ENCODE measurements at places on chromosomes 4 and X.

GRCh38 chrX:41189156-41189555 lies 103.9 kb downstream of the USP9X start:
- DNase-seq: no peak

GRCh38 chrX:110836451-110836850 lies 40.8 kb upstream of the CHRDL1 start:
- no peak for DNase-seq

DNA sequence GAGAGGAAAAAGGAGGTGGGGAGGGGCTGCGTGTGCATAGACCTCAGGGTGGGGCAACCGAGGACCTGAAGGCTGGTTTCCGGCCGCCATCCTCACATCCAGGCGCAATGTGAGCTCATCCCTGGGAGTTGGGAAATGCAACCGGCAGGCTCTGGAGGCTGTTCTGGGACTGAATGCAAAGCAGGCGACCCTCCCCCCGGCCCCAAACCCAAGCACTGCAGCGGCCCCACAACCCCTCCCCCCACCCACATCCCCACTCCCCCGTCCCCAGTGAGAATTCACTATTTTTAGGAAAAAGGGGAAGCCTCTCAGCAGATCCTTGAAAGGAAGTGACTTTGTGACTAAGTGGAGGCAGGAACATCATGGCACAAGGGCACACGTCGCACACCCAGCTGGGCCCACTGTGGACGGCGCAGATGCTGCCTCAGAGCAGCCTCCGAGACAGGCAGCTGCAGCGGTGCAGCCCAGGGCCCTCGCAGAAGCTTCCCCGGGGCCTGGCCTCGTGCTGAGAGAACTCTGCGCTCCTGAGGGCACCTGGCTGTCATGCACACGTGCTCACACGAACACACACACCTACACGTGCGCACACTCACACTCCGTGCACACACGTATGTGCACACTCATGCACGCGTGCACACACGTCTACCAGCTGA lies 1.3 kb upstream of the PDE6B start:
- DNase-seq: no peak

- no peak for DNase-seq
Measured at GRCh38 chrX:134716620-134717012, 58.3 kb upstream of the PLAC1 start.

DNA sequence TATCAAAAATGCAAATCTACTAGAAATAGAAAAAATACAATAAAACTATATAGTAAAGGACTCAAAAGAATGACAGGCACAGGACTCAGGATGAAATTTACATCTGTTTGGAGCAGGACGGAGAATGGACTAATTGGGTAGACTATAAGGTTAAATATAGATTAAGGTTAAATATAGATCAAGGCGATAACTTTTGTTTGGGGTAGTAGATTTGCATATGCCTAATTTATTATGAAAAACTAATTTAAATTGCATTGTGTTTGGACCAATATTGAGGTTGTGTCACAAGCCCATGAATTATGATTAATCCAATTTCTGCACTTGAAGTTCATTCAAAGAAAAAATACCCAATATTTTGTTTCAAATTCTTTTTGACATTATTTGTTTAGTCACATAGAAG lies 31.0 kb downstream of the MTHFD2L start:
- DNase-seq: no peak

- DNase-seq: no peak
Measured at GRCh38 chr4:8341691-8342090, 72.1 kb downstream of the HTRA3 start.

- no peak for DNase-seq
Measured at GRCh38 chr4:188428935-188429334, 289.7 kb downstream of the TRIML1 start.

- DNase-seq: no peak
Measured at GRCh38 chr4:108360754-108361445, 192.2 kb upstream of the LEF1 start.

GRCh38 chrX:150361070-150361776 lies 1.9 kb upstream of the MAMLD1 start:
- peak; percentile 62 for DNase-seq

DNA sequence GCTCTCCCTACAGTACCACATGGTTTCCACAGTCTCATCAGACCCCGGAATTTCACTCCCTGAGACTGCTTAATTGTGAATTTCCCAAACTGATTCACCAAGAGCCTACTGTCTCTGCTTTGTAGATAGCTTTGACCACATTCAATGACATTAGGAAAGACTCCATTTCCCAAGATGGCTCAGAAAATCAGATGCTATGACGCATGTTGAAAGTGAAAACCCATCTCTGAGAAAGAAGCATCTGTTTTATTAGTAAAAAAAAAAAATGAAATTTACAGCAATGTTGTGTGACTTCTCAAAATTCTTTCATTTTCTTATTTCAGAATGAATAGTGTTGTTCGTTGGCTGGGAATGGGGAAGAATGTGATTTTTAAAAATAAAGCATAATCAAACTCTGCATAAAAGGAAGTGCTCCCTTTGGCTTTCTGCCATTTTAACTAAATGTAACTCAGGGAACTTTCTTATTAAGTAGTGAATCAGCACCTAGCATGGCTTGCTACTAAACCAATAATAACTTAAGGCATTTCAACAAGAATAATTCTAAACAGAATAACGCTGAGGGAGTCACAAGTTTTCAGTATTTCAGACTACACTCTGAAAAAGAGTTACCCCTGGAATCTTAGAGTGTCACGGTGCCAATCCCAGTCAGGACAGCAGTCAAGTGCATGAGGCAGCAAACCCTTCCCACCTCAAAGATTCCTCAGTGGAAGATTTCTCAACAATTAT lies 97.4 kb upstream of the MYOZ2 start:
- no peak for DNase-seq

DNA sequence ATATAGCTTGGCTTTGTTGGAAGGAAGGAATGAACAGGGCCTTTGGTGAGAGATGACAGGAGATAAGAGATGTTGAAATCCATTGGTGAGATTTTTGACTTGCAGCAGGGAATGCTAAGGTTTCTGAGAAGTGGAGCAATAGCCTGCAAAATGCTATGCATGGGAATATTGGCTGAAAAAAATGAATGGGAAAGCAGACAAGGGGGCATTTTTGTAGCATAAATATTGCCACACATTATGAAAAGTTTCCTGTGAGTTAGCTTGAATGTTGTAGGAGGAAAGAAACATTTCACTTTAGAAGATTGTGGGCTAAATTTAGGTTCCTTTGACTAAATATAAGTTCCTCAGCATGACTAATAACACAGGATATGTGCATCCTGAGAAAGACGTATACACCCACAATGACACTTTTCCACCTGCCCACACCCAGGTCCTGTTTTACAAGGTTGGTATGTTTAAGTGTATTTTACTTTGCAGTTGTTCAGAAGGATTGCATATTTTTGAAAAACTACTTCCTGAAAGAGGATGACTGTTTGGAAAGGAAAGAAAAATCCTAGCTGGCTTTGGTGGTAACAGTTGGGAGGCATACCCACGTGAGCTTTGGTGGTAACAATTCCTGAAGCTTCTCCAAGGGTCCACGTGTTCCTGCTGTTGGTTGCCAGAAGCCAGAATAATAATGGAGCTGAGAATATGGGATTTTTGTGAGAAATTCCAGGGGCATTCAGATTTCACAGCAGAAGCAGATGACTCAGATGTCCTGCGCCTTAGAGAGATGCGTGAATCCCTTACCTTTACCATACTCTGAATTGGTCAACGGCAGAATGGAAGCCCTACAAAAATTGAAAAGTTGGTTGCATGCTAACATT lies 28.5 kb downstream of the PHEX start:
- DNase-seq: peak; percentile 34

- DNase-seq: no peak
Measured at GRCh38 chr4:94459462-94460161, 7.9 kb downstream of the PDLIM5 start.

DNA sequence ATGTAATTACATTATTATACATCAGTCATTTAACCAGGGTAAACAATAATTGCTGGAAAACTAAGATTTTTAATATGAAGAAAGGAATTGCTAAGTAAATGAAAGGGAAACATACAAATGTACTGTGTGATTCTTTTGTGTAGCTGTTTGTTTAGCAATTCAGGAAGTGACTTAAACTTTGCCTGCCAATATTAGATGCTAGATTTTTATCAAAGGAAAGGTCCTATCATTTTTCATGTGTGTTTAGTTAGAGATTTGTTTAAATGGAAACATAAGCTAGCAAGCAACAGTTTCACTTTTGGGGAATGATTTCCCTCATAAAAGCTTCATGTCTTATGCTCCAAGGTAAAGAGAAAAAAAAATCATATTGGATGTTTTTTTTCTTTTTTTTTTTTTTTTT lies 95.1 kb upstream of the LIMCH1 start:
- no peak for DNase-seq

- no peak for DNase-seq
Measured at GRCh38 chr4:54365691-54366090, 136.6 kb downstream of the PDGFRA start.
